Effector CD4-positive, alpha-beta T cell (primary cell): ENCODE measurements at places on chromosomes 1 and 21.

DNA sequence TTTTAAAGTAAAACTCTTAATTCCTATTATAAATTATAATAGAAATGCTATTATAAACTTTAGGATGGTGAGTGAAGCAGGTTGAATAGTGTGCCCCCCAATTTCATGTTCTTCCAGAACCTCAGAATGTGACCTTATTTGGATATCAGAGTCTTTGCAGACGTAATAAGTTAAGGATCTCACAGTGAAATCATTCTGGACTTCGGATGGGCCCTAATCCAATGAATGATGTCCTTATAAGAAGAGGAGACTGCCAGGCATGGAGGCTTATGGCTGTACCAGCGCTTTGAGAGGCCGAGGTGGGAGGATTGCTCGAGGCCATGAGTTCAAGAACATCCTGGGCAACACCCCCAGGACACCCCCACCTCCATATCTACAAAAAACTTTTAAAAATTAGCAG is 9.4 kb upstream of the MT1HL1 start:
- DNase-seq: no peak

DNA sequence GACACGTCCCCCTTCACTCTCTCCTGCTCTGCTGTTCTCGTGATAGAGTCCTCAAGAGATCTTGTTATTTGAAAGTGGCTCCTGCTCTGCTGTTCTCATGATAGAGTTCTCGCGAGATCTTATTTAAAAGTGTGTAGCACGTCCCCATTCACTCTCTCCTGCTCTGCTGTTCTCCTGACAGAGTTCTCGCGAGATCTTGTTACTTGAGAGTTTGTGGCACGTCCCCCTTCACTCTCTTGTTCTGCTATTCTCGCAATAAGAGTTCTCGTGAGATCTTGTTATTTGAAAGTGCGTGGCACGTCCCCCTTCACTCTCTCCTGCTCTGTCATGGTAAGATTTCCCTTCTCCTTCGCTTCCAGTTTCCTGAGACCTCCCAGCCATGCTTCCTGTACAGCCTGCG is 47.9 kb downstream of the SMYD3 start:
- DNase-seq: no peak

DNA sequence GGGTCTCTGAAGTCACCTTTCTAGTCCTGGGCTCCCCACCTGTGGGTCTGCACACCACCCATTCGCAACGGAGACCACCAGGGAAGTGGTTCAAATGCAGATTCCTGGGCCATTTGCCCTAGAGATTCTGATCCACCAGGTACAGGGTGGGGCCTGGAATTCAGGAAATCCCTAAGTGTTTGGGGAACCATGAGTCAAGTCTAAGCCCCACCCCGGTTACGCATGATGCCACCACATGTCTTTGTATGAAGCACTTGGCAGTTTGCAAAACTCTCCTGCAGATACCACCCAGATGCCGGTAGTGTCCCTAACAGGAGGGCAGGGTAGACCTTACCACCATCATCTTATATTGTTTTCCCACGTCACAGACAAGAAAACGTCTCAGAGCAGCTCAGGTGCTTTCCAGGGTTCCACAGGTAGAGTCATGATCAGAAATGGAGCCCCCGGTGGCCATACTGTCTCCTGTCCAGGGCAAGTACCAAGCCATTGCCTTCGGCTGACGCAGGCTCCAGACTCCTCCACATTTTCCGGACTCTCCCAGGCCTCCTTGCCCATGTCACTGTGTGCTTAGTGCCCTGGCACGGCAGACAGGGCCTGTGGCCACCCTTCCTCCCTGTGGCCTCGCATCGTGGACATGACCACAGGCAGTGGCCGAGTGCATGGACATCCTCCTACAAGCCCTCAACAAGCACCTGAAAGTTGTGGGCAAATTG is 89.2 kb upstream of the TMEM51 start:
- no peak for DNase-seq

- no peak for DNase-seq
Observed at GRCh38 chr1:206112600-206113301, 4.4 kb downstream of the AVPR1B start.

- DNase-seq: no peak
Observed at GRCh38 chr1:51709951-51710350, 93.1 kb downstream of the OSBPL9 start.

- no peak for DNase-seq
Observed at GRCh38 chr1:43074244-43074643, 97.8 kb downstream of the EBNA1BP2 start.
